H7 (cell line): ENCODE measurements at places on chromosomes 12 and 14. TPM values are rescaled to one million over a fixed set of nuclear protein-coding genes. Genes with fewer than 3 reads are reported as not detected.

- DNase-seq = no peak
These were observed 130.0 kb downstream of the SLC15A4 start for GRCh38 chr12:128693771-128694170.

DNA sequence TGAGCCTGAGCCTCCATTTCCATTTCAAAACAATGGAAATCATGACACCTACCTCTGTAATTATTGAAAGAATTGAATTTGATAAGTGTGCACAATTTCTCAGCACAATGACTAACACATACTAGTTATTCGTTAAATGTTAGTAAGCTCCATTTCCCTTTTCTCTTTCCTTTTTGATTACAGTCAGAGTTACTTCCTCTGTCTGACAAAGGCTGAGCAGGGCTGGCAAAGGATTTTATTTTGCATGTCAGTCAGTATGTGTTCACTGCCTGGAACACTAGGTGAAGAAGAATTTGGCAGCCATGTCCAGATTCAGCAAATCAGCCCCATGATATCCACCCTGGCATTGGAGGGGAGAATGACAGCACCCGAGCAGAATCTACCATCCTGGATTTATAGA is 12.2 kb upstream of the RHOJ start:
- no peak for DNase-seq

DNA sequence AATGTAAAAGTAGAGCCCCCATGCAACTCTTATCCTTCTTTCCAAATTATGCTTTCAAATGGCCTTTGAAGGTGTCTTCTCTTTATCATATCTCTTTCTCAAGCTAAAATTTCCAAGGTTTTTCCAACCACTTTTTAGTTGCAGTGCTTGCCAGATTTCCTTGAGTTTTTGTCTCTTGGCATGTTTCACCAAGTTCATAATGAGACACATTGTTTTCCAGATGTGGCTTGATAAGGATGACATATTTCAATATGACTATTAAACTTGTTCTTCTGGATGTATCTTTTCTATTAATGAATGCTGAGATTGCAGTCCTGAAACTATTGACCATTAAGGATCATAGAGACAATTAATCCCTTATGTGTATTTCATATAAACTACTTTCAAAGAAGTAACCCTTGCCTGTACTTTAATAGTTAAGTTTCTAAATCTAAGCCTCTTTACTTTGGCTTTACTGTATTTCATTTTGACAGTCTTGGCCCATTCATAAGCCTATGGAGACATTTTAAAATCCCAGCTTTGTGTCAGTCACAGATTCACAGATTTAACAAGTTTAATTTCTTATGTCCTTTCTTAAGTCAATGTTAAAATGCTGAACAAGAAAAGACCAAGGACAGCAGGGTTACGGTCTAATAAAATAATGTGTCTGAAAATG is 151.5 kb downstream of the LRFN5 start:
- no peak for DNase-seq

EIF2S3B gene
- 13.3 and 15.4 TPM in 2 replicates for total RNA-seq

DNA sequence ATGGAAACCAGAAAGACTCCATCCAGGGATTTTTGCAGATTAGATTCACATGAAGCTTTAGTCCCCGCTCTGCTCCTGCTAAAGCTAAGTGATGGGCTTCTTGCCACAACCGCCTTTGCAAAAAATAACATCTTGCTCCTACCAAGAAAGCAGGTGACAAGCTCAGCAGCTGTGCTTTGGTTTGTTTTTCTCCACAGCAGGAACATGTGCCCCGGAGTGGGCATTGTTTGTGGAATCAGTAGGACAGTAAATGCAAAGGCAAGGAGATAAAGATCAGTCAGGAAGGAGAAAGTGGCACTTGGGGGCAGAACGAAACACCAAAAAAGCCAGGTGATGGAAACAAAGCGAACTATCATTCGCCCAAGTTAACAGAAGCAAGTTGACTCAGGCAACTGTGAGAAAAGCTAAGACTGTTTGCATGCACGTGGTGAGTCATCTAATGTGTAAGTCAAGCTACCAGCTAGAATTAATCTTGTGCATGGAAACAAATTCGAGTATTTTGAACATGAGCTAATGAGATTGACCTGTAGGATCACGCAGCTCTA is 165.5 kb upstream of the PLXNC1 start:
- no peak for DNase-seq

DNA sequence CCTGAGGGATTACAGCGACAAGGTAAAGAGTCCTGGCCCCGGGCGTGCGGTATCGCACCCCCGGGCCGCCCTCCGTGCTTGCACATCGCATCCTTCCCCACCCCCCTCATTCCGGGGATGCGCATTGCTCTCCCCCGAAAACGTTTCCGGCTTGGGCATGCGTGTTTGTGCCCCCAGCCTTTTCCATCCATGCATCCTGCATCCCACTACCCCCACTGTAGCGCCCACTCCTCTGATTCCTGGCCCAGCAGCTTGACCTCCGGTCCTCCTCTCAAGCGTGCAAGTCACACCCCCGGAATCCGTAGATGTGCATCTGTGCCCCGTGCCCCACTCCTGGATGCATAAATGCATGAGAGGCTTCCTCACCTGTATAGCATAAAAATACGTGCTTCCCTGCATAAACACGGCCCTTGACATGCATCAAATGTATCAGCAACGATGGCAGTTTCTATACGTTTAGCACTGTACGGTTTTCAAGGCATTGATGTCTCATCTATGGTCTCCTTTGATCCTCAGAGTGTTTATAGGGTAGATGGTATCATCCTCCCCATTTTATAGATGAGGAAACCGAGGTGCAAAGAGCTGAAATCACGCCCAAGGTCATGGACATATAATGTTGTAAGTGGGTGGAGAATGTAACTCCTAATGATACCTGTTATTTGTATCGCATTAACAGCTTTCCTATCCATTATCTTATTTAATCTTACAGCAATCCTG is 484 bp downstream of the RIC8B start:
- no peak for DNase-seq

- no peak for DNase-seq
These were observed 14.8 kb downstream of the PPP2R5C start for GRCh38 chr14:101776344-101776743.

- DNase-seq = no peak
These were observed 3.1 kb downstream of the PKP2 start for GRCh38 chr12:32893458-32893857.

MAP3K9 gene
- 12.6 TPM in 2 replicates for total RNA-seq

C12orf50 gene
- total RNA-seq = not detected in 2 replicates

FGF23 gene
- total RNA-seq = 0.17 and 0.37 TPM in 2 replicates

CPM gene
- 0.28 TPM in 1 of 2 replicates, not detected in the other for total RNA-seq

APOLD1 gene
- total RNA-seq = 0.62 and 0.89 TPM in 2 replicates

DNA sequence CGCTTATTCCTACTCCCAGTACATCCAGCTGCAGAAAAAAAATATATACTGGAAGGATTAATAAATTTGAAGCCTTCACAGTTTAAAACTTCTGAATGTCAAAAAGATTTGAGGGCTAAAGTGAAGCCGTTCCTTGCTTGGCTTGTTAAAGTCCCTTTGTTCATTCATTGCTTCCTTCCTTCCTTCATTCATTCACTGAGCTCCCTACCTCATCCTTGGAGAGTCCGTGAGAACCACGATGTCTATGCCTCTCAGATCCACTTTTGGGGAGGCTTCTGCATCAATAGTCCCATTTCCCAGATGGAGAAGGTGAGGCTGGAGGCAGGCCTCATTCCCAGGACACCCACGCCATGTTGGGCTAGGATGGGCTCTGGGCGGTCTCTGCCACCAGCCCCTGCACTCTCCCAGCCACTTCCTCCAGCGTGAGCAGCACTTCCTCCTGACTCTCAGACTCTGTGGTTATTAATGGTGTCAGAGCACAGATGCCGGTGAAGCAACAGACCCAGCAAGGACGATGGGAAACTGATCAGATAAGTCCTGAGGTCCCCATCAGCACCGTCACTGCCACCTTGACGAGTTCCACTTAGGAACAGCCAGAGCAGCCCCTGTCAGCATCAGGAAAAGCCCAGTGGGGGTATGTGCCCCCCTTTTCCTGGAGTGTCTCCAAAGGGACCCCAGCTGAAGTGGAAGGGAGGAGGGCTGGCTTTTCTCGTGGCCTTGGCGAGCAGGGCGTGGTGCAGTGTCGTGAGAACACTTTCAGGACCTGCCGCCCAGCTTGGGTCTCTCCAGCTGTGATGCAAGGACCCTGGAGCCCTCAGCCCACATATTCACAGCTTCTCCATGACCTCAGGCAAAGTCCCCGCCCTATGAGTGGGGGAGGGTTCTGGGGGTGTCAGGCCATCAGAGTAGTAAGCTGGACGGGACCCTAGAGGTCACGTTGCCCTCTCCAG is 21.2 kb downstream of the ASB2 start:
- no peak for DNase-seq

DNA sequence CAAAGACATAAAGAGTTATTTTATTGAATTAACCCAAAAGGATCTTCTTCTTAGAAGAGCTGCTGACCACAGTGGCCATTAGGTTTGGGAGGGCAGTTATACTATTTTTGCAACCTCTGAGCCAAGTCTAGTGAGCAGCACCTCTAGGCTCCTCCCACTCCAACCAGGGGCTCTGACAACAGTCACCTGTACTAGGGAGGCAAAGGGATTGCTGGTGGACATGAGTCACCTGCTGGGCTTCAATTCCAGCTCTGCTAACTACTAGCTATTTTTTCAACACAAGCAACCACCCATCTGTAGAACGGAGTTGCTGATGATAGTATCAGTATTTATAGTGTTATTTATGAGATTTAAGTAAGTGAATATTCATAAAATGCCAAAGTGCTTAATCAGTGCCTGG is 166.0 kb downstream of the KLHL28 start:
- DNase-seq = peak; percentile 29

DNA sequence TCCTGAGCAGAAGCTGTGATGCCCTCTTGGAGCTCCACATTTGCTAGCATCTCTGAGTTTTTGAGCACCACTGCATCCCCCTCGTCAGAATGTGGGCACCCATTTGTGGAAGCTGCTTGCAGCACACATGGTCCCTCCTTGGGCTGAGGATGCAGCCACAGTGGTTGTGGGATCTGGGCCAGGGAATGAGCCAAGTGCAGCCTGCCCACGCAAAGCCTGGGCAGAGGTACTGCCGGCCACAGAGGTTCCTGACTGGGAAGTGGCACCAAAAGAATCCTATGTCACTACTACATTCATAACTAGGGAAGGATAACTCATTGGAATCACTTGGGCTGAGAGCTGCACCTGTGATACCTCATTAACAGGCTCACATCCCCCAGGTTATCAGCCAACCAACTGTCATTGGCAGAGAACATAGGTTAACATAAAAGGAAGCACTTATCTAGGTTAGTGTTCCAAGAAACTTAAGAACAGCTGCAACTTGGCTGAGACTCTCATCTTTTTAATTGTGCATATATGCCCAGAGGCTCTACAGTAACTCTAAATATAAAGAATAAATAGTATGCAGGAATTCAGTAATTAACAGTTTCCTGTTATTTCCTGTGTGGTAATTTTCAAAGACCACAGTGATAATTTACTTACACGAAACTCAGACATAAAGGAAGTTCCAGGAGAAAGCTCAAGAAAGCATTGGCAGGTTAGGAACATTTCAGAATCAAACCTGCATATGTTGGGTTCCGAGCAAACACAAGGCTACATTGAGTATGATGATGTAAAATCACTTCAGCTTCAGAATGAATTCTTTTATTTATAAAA is 145.3 kb downstream of the BCAT1 start:
- no peak for DNase-seq

- peak; percentile 26 for DNase-seq
These were observed 389.3 kb downstream of the BMP4 start for GRCh38 chr14:53567236-53567780.

DNA sequence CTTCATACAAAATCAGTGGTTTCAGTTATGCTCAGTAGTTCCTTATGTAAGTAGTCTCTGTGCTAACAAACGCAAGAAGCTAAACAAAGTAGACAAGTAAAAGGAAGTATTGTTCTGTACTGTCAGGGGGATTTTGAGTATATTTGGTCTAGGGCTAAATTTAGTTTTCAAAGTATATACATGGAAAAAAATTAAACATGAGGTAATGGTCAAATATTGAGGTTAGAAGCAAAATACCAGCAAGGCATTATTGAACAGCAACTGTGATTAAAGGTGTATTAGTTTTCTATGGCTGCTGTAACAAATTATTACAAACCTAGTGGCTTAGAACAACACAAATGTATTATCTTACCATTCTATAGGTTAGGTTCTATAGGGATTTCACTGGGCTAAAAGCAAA is 18.8 kb downstream of the GNG2 start:
- no peak for DNase-seq

DNA sequence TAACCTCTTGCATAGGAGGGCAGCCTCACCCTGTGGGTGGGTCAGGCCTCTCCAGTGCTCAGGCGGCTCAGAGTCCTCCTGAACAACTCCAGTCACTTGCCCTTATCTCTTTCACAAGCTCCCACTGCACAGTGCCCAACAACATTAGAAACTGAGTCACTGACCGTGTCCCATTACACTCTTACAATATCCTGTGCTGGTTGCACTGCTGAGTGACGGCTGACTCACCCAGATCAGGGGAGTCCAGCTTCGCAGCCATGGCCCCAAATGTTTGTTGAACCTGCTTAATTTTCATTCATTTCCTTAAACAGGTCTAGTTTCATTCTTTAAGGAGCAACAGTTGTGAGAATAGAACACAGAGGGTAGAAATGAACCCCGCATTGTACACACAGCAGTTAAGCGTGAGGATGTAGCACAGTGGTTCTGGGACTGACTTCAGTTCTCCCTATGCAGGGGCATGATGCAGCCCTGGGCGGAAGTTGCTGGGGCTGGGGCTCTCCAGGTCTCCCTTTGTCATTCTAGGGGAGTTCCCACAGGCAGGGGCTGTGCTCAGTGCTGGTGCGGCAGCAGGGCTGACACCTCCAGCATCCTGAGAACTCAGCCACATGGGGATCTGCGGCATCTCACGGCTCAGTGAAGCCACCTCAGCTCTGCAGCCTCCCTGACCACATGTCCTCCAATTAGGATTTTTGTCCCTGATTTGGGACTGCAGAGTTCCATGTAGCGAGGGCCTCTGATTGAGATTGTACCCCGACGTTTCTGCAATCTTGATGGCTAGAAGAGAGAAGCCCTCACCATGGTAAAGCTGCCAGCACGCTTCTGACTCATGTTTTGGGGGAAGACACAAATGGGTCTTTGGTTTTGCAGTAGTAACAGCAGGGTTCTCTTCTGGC is 16.1 kb downstream of the GPR68 start:
- peak; percentile 87 for DNase-seq

CCDC60 gene
- total RNA-seq = 3.5 TPM in 1 of 2 replicates, not detected in the other
